ENCODE measurements at places on chromosomes 11 and 22.
A peak's percentile ranks its signal among the peaks of the same experiment; 100 is the strongest.

GRCh38 chr11:132254906-132255305 lies 884.5 kb downstream of the NTM start:
- DNase-seq, result no peak

- no peak for DNase-seq
Measured at GRCh38 chr22:47377926-47378560, 615.6 kb downstream of the TBC1D22A start.

- no peak for DNase-seq
Measured at GRCh38 chr11:69193629-69194028, 37.9 kb downstream of the SMIM38 start.

DNA sequence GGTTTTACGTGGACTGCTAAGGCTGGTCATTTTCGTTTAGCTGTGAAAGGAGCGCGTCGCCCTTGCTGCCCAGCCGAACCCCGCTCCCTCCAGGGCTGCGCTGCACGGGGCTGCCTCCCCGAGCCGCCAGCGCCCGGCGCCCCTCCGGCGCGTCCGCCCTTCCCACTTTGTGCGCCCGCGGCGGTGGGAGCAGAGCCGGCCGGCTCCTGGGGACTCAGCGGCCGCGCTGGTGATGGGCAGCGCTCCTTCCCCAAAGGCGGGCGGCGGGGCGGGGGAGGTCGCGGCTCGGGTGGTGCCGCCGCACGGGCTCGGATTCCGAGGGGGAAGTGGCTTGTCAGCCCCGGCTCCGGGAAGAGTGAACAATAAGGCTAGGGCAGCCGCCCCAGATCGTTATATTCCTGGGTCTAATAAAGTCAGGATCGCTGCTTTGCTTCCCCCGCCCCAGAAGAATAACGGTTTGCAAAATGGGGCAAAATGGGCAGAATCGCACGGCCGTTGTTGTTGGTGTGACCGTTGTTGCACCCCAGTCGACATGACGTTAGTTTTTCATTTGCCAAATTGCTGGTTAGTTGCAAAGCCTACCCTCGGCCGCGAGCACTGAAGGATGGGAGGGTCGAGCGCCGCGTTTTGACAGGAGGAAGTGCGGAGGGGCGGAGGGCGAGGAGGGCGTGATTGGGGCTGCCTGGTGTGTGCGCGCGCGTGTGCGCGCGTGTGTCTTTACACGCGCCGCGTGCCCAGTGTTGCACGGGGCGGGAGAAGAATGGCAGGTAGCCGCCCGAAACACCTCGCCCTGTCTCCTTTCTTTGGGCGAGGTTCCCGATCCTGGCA lies 745 bp downstream of the NCAM1 start:
- no peak for DNase-seq

GRCh38 chr22:44383064-44383575 lies 70.4 kb upstream of the SHISAL1 start:
- no peak for DNase-seq

- DNase-seq, result no peak
Measured at GRCh38 chr11:17954395-17955252, 58.2 kb downstream of the SERGEF start.

- DNase-seq, result no peak
Measured at GRCh38 chr22:17769013-17769715, 5.1 kb downstream of the BID start.

DNA sequence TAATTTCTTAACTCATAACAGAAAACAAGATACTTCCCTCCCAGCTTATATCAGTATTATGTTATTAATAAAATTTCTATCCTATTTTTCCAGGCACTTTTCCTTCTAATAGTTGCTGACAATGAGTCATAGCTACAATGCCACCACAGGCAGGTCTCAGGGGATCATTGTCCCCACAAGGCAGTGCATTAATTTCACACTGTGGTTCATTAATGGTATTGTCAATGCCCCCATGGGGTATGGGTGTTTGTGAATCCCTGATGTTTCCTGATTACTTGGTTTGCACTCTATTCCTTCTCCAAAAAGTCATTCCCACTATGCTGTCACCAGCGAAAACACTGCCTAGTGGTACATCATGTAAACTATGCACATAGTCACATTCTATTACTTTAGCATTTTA lies 345.5 kb upstream of the CTSC start:
- DNase-seq, result no peak

DNA sequence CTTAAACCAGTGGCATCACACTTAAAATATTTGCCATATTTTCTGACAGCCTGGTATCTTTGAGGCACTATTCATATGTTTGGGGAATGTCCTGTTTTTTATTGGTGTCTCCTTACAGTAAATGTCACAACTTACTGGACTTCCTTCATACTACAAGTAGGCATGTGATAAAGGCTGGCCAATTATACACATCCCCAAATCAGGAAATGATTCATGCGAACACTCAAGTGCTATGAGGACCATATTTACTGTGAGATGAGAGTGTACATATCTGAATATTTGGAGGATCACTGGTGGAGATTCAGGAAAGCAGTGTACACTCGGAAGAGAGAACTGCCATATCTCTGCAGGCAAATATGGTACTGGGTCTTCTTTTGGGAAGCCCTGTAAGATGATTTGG lies 913.8 kb upstream of the CHORDC1 start:
- no peak for DNase-seq

DNA sequence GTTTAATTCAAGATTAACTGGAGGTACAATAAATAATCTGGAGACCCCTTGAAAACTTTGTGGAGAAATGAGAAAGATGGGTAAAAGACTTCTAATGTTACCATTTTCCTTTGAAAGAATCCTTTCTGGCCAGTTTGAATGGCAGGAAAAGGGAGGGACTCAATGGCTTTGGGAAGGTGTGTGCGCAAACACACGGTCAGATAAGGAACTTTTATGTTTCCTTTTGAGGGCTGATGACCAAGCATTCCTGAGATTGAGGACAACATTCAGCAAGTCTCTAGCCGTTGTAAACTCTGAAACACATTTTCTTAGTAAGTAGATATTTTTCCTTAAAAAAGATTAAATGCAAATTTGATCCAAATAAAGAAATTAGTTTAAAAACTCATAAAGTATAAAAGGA lies 909.7 kb upstream of the TENM4 start:
- DNase-seq, result no peak

GRCh38 chr11:103257360-103257759 lies 148.1 kb downstream of the DYNC2H1 start:
- DNase-seq, result no peak

GRCh38 chr11:129141748-129142523 lies 50.2 kb downstream of the ARHGAP32 start:
- DNase-seq, result no peak

DNA sequence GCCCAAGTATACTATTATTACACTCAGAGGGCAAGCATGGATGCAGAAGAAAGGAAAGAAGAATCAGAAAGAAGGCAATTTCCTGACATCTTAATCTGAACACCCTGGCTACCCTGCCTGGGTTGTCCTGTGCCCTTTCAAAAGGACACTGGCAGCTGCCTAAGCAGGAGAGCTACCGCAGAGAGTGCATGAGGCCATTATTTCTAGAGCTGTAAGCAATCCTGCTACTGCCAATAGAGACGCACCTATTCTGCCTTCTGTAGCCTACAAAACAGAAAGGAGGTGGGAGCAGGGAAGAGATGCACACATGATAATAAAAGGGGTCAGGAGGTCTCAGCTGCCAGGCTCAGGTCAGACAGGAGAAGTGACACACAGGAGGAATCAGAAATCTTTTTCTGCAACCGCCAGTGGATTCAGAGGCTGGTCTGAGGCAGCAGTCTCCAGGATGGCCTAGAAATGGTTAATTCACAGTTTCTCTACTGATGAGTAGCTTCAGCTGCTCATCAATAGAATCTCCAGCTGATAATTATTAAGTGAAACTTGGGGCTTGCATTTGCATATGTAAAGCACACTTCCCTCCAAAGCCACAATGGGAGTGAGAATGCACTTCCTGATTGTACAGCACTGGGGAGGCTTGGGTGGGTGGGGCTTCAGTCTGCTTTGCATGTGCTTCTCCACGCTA lies 253.9 kb downstream of the LARGE1 start:
- DNase-seq, result no peak

GRCh38 chr11:66800720-66801428 lies 42.4 kb upstream of the RCE1 start:
- no peak for DNase-seq

GRCh38 chr22:28171115-28171514 lies 252.1 kb upstream of the PITPNB start:
- no peak for DNase-seq

DNA sequence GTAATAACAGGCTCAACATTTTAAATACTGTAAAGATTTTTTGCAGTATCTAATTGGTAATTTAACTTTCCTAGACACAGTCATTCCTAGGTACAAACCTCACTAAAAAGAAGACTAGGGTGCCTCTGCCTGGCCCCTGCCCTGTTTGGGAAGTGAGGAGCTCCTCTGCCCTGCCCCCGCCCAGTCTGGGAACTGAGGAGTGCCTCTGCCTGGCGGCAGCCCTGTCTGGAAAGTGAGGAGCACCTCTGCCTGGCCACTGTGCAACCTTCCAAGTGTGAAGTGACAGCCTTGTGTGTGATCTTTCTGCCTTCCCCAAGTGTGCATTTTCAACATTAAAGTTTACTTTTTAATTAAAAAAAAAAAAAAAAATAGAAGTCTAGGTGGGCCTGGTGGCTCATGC lies 4.2 kb downstream of the CHORDC1 start:
- peak; percentile 7 for DNase-seq

- peak; percentile 21 for DNase-seq
Measured at GRCh38 chr22:42074132-42074811, at the start of gene PHETA2. TSS of gene PHETA2 (plus strand) at chr22:42074248. CDS start at chr22:42077294, 3,046 bp downstream.

GRCh38 chr11:29187215-29187614 lies 829.6 kb downstream of the KCNA4 start:
- no peak for DNase-seq

DNA sequence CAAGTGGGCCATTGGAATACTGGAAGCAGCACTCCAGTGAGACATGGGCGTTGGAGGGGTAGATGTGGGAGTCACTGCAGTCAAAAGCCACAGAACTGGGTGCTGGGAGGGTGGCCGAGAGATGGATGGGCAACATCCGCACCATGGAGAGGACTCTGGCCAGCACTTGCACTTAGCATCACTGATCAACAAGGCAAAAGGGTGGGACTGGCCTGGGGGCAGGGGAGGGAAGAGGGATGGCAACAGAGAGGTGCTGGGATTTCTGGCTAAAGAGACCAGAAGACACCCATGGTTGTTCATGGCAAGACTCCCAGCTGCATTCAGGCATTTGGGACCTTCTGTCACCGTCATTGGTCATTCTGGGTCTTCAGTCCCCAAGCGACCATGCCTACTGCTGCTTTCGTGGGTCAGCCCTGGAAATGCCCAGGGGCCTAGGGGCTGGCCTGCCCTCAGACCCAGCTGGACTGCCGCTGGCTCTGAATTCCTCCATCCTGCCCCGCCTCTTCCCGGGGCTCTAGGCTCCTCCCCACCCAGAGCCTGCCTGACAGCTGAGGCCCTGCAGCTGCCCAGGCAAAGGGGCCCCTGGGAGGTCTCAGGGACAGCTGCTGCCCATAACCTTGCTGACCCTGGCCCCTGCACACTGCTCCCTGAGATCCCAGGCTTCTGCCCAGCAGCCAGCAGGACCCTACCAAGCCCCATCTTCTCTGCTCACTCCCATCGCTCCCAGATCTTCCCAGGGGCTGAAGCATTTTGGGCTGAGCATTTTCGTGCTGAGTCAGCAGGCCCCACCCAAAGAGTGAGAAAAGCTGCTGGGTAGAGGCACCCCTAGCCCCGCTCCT lies 13.0 kb upstream of the CDC42EP2 start:
- no peak for DNase-seq

DNA sequence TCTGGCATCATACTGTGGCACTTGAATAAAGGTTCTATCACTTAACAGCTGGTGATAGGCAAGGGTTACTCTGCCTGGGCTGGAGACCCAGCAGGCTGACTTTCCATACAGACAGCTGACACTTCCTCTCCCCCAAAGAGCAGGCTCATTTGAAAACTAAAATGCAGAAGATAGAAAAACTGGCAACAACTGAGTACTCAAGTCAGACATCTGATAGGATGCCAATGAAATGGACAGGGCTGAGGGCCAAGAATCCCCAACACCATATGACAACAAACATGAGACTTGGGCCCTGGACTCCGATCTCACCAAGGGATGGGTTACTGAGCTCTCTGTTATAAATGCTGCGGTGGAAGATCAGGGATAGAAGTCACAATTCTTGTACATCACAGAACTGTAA lies 237.2 kb downstream of the LRRC4C start:
- no peak for DNase-seq

DNA sequence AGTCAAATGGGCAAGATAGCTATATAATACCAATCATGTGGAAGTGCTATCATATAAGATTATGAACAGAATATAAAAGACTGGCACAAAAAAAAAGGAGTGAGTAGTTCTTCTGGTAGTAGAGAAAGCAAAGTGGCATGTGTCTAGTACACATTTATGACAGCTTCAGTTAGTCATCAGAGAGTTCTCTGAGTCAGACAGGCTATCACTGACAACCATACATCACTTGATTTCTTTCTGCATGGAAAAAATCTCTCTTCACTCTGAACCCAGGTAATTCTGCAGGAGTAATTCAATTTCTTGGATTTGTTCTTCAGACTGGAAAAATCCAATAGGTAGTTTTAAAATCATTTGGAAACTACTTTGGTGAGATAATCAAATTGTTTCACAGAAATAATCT lies 286.8 kb upstream of the ANO3 start:
- no peak for DNase-seq

DNA sequence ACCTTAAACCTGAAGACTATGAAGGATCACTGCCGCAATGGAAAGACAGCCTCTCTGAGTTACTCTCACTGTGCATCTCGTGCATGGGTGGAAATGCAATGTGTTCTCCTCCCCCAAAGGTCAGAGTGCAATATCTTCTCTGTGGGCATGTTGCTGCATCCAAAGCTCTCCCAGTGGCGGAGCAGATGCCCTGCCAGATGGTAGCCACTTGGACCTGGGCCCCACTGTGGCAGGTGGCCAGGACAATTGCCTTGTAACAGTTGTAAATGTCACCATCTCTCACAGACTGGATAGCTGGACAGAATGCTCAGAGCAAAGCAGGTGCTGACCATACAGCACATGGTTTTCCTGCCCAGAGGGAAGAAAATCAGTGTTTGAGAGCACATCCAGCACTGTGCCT lies 542.0 kb downstream of the FAM181B start:
- DNase-seq, result no peak

- no peak for DNase-seq
Measured at GRCh38 chr22:49400941-49401598, 426.6 kb downstream of the BRD1 start.

- DNase-seq, result no peak
Measured at GRCh38 chr11:66600219-66600618, 7.2 kb downstream of the CCS start.

DNA sequence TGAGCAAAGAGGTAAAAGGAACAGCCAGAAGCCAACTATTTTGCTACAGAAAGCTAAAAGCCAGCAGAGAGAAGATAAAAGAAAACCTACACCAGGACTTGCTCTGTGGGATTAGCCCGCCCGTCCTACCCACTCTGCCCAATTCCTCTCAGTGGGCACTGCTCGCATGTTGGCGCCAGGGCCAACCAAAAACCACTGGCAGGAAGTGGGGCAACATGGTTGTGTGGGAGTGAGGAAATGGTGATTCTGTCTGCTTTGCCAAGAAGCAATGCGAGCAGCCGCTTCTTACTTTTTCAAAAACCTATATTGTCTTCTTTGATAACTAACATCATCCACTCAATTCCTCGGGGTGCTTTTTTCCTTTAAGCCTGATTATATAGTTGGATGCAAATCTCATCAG lies 14.2 kb upstream of the APOA1 start:
- DNase-seq, result peak; percentile 73
